ENCODE measurements at places on chromosomes 12 and 14.

GRCh38 chr14:92880851-92881250 is 42.1 kb upstream of the CHGA start:
- DNase-seq = no peak

DNA sequence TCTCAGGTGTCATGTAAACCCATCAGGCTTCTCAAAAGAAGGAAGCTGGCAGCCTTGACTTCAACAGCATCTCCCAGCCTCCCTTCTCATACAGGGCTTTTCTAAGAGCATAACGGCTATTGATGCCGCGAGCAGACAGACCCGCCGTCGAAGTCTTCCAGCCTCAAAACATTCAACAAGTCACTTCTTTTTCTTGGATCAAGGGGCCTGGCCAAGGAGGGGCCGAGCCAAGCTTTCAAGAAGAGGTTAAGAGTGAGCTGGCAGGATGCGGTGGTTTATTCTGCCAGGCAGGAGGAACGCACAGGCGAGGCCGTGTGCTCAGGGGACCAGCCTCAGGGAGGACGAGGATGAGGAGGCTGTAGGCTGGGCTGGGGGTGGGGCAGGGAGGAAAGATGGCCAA is 102.9 kb upstream of the RFLNA start:
- no peak for DNase-seq

GRCh38 chr12:119825262-119825661 is 51.9 kb downstream of the CIT start:
- no peak for DNase-seq

GRCh38 chr12:89350630-89351488 is 1.4 kb downstream of the DUSP6 start:
- DNase-seq = peak; percentile 19

GRCh38 chr14:23398348-23398747 is 9.7 kb downstream of the MYH6 start:
- no peak for DNase-seq

GRCh38 chr14:68293404-68293803 is 473.8 kb downstream of the RAD51B start:
- no peak for DNase-seq

GRCh38 chr12:58750484-58750883 is 169.8 kb downstream of the LRIG3 start:
- no peak for DNase-seq

GRCh38 chr14:100864960-100865681 is 38.4 kb downstream of the RTL1 start:
- no peak for DNase-seq

DNA sequence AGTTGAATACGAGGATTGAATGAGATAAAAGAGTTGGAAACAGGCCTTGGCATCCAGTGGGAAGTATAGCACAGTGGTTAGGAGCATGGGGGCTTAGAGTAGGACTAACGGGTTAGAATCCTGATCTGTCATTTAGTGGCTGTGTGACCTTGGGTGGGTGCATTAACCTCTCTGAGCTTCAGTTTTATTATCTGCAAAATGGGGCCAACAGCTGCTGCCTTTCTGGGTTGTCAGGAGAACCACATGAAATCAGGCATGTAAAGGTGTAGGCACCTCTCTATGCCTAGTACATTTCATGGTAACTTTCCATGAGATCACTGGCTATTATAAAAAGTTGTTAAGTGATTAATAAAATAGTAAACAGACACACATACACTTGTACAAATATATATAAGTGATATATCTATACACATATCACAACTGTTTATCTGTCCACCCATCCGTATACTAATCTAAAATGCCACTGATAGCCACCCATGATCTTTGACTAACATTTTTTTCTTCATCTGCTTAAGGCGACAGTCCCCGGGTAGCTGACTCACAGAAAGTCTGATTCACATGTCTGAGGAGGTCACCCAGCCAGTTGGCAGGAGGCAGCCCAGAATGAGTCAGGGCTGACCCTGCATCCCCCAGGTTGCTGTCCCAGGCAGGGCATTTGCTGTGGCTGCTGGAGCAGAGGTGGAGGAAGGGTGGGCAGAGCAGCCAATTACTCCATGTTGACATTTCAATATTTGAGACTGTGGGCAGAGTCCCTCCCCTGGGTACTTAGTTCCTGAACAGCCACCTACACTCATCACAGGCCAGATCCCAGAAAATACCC is 125.6 kb upstream of the NOS1 start:
- no peak for DNase-seq

GRCh38 chr12:128467882-128468281 is 200.9 kb downstream of the TMEM132C start:
- DNase-seq = no peak

- no peak for DNase-seq
Observed at GRCh38 chr12:4274396-4275015, 944 bp downstream of the CCND2 start.

DNA sequence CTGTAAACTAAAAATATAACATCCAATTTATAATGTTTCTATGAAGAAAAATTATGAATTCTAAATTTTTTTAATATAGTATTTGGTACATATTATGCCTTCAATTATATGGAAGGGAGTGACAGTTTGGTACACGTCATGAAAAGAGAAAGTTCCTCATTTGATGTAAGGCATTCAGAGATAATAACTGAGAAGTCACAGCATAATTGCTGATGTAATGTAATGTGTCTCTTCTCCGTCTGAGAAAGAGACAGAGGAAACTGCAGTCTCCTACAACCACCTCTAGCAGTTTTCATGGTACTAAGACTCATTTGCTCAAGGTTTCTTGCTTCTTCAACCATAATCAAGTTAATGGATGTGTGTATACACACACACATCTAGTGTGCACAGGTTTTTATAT is 2.3 kb upstream of the CD69 start:
- no peak for DNase-seq

GRCh38 chr14:23286902-23287479 is 1.1 kb upstream of the HOMEZ start:
- no peak for DNase-seq

DNA sequence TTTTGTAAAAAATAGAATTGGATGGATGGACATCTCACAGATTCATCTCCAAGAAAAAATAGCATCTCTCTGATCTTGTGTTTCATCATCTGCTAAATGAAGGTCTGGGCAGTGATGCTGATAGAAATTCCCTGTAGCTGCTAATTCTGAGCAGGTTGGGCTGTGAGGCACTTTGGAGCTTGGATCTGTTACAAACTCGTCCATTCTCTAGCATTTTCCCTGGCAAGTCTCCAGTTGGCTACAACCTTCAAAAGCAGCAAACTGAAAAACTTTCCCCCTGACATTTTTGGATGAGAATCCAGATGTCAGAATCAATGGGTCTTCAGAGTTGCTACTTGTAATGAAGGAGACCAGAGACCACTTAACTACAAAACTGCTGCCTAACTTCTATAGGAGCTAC is 72.7 kb downstream of the TPH2 start:
- no peak for DNase-seq

DNA sequence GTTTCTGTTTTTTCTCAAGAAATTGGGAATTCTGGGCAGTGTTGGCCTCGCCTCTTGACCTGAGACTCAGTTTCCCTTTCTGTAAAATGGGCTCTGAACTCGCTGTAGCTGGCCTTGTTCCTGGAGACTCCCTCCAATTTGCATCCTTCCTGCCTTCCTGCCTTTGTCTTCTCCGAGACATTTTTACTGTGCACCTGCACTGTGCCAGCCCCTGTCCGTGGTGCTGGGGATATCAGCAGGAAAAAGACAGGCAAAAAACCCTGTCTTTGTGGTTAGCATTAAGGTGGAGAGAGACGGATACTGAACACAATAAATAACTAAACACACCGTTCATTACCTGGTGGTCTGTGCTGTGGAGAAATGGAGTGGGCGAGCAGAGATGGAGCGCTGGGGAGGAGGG is 129.8 kb downstream of the AACS start:
- no peak for DNase-seq

GRCh38 chr12:117994551-117995438 is 21.7 kb upstream of the RFC5 start:
- no peak for DNase-seq

DNA sequence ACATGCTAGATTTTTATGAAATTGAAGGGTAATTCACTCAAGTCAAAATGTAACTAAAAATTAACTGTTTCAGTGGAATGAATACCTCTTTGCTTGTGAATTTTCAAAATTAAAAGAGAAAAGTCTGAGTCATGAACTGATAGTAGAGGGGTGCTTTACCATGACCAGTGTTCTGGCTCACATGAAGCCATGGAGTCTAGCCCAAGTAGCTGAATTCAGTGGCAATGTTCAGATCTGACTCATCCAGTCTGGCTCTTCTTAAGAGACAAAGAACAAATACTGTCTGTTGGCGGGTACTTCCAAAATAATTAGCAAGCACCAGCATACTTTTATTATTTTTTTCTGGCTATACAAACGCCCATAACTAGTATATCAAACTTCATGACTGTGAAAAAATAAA is 366.3 kb upstream of the GARIN6 start:
- DNase-seq = no peak

GRCh38 chr12:67433385-67434175 is 164.4 kb downstream of the CAND1 start:
- DNase-seq = no peak

DNA sequence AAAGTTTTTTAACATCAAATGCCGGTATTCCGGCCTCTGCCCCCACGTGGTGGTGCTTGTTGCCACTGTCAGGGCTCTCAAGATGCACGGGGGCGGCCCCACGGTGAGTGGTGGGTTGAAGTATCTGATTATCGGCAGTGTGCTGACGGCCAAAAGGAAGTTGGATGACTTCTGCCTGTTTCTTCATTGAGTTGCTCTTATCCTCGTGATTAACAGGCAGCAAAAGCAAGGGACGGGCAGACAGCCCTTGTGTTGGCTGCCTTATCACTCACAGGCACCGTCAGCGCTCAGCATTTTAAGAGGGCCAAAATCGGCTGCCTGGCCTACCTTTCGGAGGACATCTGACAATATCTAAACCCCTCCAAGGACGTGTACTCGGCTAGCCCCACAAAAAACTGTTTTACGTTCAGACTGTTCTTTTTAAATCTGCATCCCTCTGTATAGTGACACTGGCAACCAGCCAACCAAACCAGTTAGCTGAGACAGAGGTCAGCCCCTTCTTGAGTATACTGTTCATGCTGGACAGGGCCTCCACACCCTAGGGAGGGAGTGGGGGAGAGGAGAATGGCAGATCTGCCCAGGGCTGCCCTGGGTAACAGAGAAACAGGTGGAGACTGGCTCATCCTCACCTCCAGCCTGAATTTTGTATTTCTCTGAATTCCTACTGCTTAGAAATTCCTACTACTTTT is 22.9 kb upstream of the AKAP5 start:
- no peak for DNase-seq

GRCh38 chr14:61499991-61500390 is 178.6 kb downstream of the PRKCH start:
- DNase-seq = no peak

GRCh38 chr14:78488938-78489337 is 318.8 kb downstream of the NRXN3 start:
- DNase-seq = no peak

DNA sequence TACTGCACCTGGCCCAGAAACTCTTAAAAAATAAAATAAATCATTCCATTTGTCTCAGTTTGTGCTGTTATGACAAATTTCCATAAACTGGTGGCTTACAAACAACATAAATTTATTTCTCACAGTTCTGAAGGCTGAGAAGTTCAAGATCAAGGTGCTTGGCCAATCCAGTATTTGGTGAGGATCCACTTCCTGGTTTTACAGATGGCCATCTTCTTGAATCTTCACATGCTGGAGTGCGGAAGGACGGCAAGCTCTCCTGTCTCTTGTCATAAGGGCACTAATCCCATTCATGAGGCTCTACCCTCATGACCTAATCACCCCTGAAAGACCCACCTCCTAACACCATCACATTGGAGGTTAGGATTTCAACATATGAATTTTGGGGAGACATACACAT is 29.9 kb upstream of the MYBPC1 start:
- no peak for DNase-seq

DNA sequence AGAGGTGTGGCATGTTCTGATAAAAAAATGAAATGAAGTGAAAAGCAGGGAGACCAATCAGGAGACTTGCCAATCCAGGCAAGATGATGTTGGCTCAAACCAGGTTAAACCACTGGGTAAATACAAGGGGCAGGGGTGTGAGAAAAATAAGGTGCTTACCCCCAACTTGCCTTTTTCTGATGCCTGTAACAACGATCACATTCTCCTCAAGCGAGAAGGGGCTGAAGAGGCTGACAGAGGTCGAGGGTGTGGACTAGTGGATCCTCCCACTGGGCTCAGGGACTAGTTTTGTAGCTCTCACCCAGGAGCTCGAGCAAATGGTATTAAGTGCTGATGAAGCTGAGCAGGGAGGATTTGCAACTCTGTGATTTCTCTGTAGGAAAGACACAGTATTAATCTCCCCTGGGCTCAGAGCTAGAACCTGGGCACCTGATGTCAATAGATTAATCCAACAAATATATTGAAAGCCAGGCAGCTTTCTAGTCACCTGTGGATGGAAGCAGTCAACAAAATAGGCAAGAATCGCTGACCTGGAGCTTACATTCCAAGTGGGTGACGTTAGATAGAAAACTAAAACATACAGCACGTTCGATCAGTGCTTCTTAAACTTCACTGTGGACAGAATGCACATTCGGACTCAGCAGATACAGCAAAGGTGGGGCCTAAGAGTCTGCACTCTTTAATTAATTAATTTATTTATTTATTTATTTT is 15.2 kb upstream of the EAPP start:
- no peak for DNase-seq

- DNase-seq = no peak
Observed at GRCh38 chr14:37501877-37502276, 93.2 kb downstream of the FOXA1 start.

GRCh38 chr12:66573605-66574004 is 105.3 kb downstream of the GRIP1 start:
- DNase-seq = no peak

DNA sequence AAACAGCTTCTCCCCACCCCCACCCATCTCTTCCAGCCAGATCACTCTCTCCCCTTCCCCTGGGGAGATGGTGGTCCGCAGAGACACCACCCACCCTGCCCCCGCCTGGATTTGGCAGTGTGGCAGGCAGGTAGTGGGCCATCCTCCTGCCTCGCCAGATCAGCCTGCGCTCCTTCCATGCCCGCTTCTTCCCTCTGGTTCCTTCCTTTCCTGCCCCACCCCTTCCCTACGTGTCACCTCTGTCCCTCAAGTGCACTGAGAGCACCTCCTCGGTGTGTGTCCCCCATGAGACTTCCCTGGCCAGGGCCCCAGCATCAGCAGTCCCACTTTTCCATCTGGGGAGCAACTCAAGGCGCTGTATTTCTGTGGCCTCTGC is 632 bp downstream of the NYNRIN start:
- no peak for DNase-seq

- DNase-seq = no peak
Observed at GRCh38 chr12:23888396-23889068, 60.9 kb downstream of the SOX5 start.

GRCh38 chr14:60951776-60952435 is 29.0 kb downstream of the TRMT5 start:
- no peak for DNase-seq

- no peak for DNase-seq
Observed at GRCh38 chr14:90373887-90374286, 22.9 kb upstream of the CALM1 start.

DNA sequence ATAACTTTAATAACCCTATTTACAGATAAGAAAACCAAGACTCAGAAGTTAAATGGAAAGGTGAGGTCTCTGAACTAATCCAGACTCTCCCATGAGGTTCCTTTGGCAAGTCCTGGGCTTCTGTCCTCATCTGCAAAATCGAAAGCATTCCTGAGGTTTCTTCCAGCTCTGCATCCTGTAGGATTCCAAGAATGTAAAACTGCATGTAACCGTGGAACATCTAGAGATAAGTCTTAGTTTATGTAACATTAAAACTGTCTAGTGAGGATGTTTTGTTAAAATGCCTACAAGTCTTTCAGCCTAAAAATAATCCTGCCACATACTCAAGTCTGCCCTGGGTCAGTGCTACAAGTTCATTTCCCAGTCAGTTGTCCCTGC is 7.3 kb upstream of the ITFG2 start:
- no peak for DNase-seq

- no peak for DNase-seq
Observed at GRCh38 chr12:91874086-91874865, 271.4 kb downstream of the BTG1 start.

Measured in NK-92 treated with Interleukin-12 subunit alpha and Interleukin-12 subunit beta, amount 100 ng/mL, for 24 hours (cell line).